Nephron progenitor cell (in vitro differentiated cells): ENCODE measurements at places on chromosomes 6 and 20.
A peak's percentile ranks its signal among the peaks of the same experiment; 100 is the strongest.

DNA sequence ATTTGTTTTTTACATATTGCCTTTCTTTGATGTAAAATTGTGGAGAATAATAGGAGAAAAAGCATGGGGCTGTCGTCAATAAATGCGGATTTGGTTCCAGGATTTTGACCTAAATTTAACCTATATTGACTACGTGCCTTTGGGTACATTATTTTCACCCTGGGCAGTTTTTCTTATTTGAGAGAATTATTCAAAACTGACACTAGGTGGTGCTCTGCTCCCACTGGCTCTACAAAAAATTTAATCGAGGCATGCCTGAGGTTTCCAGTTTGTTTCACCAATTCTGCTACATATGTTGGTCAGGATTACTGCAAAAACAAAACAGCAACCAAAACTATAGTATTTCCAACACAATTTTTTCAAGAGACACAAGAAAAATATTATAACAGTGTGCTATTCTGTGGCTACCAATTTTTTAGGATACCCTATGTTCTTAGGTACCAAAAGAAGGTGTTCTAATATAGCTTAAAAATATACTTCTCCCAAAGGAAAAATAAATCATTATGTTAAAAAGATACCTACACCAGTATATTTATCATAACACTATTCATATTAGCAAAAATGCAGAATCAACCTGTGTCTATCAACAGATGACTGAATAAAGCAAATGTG lies 48.6 kb upstream of the FABP7 start:
- peak; percentile 24 for DNase-seq

DNA sequence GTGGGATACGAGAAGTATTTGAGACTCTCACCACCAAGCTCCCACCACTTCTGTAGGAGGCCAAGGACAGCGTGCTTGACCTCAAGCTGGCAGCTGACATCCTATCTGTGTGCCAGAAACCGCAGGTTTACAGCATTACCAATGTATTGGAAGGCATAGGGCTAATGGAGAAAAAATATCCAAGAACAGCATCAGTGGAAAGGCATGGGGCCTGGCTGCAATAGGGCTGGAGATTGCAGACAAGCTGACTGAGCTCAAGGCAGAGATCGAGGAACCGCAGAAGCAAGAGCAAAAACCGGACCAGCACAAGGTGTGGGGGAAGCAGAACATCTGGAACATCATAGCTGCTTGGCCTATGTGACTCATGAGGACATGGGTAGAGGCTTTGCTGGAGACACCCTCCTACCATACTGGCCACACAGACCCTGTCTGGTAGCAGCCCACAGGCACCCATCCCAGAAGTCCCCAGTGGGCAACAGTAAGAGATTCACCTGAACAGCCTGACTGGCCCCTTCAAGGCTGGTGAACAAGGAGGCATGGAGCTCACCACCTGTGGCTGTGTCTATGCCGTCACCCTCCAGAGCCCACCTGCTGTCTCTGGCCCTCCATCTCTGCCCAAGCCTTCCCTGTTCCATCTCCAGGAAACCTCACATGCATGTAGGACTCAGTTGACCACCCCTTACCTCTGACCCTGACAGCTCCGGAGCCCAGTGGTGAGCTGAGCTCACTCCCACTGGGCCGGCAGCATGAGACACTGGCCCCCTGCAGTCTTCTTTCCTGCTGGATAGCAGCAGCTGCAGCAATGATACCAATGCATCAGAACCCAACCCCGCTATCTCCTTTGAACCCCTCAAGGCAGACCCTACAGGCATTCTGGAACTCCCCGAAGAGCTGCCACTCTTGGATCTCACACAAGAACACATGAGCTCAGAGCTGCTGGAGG lies 171.1 kb downstream of the KIF6 start:
- DNase-seq: no peak

DNA sequence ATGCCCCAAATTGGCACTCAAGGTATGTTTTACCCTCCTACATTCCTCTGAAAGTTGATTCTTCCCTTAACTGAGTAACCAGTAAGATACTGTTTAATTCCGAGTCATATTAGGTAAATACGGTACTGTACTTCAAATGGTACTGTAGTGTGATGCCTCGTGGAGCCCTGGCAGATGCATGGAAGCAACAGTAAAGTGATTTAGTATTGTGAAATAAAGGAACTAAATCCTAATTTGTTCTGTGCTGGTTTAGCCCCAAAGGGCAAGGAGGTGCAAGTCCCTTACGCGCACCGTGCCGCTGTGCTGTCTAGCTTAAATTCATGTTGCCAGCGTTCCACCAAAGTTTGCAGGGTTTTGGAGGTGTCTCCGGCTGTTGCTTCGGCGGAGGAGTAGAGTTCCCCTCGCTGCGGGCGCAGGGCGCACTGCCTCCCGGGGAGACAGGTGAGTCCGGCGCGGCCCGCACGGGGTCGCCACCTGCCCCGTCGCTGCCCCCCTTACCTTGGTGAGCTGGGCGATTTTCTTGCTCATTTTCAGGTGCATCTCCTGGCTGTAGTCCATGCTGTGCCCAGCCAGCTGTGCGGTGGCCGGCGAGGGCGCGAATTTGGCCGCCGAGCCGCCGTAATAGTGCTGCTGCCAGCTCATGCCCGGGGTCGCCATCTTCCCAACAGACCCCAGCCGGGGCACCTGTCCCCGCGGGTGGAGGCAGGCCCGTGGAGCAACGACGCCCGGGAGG lies 655 bp downstream of the FAM184A start:
- peak; percentile 40 for DNase-seq

GRCh38 chr6:44386364-44386928 lies 1.1 kb upstream of the CDC5L start:
- no peak for DNase-seq

DNA sequence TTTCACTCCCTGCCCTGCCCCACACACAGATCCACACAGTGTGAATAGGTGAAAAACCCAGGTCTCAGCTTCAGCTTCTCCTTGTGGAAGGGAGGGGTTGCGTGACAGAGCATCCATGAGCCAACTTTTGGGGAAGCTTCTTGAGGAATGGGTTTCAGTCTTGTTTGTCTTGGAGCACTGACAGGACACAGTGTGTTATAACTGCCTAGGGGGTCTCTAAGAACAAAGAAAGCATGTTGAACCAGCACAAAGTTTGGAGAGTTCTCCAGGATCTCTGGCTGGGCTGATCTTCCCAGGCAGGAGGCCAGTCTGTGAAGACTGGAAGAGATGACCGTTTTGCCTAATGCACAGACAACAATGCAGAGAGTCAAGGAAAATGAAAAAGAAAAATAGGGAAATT lies 164.5 kb downstream of the COL12A1 start:
- DNase-seq: no peak

DNA sequence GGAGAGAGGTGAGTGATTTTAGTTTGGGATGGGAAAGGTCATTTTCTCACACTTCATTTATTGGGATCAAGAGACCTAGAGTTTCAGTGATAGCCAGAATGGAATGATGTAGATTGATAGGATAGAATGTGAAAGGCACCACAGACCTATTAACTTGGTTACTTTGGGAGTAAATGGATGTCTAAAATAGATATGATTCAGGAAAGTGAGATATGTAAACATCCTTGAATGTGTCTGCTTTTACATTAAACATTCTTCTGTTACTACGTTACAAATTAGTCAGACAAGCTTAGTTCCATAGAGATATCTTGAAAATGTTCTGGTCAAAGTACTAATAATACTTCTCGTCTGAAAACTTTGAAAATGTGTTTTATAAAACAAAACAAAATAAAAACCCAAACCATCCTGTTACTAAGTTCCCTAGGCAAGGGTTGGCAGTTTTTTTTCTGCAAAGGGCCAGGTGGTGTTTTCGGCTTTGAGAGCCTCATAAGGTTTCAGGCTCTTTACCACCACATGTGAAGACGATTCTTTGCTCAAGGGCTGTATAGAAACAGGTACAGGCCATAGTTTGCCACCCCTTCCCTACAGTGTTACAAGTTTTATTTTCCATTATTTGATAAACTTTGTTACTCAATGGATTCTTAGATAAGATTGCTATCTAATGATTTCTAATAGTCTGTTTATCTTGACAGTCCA lies 3.4 kb downstream of the CYB5R4 start:
- no peak for DNase-seq

DNA sequence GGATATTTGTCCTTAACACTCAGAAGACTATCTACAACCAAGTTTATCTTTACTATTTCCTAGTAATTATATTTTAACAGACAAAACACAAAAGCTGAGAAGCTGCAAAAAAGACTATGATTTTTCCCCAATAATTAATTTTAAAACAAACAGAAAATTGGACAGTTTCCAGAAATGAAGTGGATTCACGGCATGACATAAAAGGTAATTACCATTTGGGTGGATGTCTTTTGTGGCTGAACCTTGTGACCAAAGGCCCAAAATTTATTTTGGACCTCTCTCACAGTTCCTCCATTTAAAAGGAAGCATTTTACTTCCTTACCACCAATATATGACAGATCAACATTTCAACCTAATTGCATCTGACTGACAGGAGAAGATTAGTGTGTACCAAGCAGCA lies 90.2 kb downstream of the GMDS start:
- DNase-seq: no peak

GRCh38 chr6:90072501-90072900 lies 178.2 kb downstream of the GJA10 start:
- DNase-seq: no peak

- peak; percentile 84 for DNase-seq
Observed at GRCh38 chr6:69866770-69867638, 648 bp downstream of the COL19A1 start.

DNA sequence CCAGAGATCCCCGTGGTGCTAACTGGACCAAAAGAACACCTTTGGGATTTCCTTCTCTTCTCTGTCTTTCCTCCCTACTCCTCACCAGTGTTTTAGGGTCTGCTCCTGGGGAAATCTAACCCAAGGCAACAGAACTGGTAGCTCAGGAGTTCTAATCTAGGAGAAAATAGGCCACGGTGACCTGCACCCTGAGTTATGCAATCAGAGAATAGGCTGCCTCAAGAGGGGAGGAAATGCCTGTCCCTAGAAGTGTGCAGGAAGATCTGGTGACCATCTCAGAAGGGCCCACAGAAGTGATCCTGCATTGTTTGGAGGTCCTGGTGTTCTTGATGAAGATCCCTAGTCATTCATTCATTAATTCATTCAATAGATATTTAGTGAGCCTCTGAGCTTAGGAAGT lies 3.4 kb downstream of the ETV7 start:
- DNase-seq: no peak

- DNase-seq: no peak
Observed at GRCh38 chr6:111215131-111215530, 127.8 kb downstream of the SLC16A10 start.

- no peak for DNase-seq
Observed at GRCh38 chr6:26611599-26611998, 14.8 kb downstream of the ABT1 start.

- DNase-seq: no peak
Observed at GRCh38 chr6:27767851-27768250, 144.3 kb downstream of the OR2B2 start.

- DNase-seq: no peak
Observed at GRCh38 chr6:73631849-73632248, 21.9 kb downstream of the SLC17A5 start.

DNA sequence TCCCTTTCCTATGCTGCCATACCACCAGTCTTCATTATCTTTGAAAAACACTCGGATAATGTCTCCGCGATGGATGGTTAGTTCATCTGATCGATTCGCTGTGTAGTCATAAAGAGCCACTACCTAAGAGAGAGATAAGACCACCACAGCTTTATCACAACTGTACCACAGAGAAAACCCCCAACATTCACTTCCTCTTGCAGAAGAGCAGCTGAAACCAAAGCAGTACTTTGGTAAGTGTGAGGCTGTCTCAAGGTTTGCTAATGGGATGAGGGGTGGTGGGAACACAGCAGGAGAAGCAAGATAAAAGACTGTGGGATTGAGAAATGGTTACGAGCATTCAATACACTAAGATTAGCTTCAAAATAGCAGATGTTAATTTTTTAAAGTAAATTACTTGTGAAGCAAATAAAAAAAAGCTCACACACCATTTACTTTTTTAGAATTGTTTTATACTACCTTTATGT lies 142.1 kb downstream of the MYB start:
- no peak for DNase-seq

GRCh38 chr6:37277001-37277409 lies 19.1 kb upstream of the TMEM217 start:
- DNase-seq: no peak

DNA sequence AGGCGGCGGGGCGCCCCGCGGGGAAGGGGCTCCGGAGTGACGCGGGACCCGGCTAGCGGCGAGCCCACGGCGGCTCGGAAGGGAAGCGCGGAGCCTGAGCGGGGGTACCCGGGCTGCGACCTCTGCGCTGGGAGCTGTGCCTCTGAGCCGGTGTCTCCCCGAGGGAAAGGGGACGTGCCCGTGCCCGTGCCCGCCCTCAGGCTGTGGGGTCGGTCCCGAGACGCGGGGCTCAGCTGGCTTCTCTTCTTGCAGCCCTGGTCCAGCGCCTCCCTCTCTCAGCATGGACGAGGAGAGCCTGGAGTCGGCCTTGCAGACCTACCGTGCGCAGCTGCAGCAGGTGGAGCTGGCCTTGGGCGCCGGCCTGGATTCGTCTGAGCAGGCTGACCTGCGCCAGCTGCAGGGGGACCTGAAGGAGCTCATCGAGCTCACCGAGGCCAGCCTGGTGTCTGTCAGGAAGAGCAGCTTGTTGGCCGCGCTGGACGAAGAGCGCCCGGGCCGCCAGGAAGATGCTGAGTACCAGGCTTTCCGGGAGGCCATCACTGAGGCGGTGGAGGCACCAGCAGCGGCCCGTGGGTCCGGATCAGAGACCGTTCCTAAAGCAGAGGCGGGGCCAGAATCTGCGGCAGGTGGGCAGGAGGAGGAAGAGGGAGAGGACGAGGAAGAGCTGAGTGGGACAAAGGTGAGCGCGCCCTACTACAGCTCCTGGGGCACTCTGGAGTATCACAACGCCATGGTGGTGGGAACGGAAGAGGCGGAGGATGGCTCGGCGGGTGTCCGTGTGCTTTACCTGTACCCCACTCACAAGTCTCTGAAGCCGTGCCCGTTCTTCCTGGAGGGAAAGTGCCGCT lies 686 bp downstream of the ZGPAT start:
- DNase-seq: no peak

- DNase-seq: no peak
Observed at GRCh38 chr6:1553562-1554083, 56.1 kb upstream of the FOXC1 start.

GRCh38 chr6:160188773-160189172 lies 67.2 kb downstream of the SLC22A1 start:
- DNase-seq: no peak

- DNase-seq: no peak
Observed at GRCh38 chr6:41688256-41688965, 47.0 kb downstream of the TFEB start.

GRCh38 chr20:15584507-15584906 lies 988.7 kb downstream of the KIF16B start:
- DNase-seq: no peak

DNA sequence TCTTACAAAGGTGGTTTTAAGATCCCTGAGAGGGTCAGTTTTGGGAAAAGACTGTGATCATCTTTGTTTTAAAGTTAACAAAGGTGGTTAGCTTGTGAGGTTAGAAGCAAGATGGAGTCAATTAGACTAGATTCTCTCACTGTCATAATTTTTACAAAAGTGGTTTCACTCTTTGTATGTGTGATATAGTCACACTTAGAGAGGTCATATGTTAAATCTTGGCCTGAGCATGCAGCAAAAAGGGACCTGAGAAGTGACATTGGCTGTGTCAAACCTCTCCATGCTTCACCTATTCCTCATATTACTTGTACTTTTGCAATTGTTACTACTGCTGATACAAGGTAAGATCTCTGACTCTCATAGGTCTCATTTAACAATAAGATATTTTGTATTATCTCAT lies 368.0 kb downstream of the TBC1D32 start:
- DNase-seq: no peak

GRCh38 chr6:17485946-17486345 lies 92.6 kb downstream of the CAP2 start:
- DNase-seq: no peak

GRCh38 chr6:64479134-64479533 lies 843.5 kb downstream of the PHF3 start:
- DNase-seq: no peak
